ENCODE measurements at places on chromosomes 13 and 19. TPM values are rescaled to one million over a fixed set of nuclear protein-coding genes. Genes with fewer than 3 reads are reported as not detected.

- no peak overlapping the region for H3K4me3 ChIP-seq
- peaks cover 5% of the 10 kb centered on the region for H3K36me3 ChIP-seq
- peaks cover 41% of the 10 kb centered on the region for H3K4me1 ChIP-seq
- H3K27me3 ChIP-seq = no peaks in the 10 kb centered on the region
- no peak for DNase-seq
These were observed 4.6 kb downstream of the IRF2BP1 start for GRCh38 chr19:45881082-45881908.

APOC4 gene
- total RNA-seq = not detected

DNA sequence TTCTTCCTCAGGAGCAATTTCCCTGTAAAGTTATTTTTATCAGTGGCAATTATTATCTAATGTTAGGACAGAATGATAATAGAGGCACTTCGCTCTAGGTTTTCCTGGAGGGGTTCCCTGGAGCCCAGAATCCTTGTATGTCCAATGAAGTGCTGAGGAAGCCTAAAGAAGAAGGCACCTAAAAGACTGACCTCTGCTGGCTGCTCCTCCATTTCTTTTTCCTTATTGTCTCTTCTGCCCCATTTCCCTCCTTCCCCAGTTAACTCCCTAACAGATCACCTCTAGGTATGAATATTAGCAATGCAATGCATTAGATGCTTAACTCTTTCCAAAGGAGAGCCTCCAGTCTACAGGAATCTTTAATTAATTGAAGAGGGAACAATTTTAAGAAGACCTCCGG, 985.4 kb downstream of the DIAPH3 start:
- H3K36me3 ChIP-seq = no peaks in the 10 kb centered on the region
- no peaks in the 10 kb centered on the region for H3K4me1 ChIP-seq
- no peaks in the 10 kb centered on the region for H3K27me3 ChIP-seq
- no peak overlapping the region for H3K27ac ChIP-seq
- DNase-seq = no peak

- no peak for DNase-seq
- H3K27me3 ChIP-seq = no peaks in the 10 kb centered on the region
- H3K4me1 ChIP-seq = peaks cover 3% of the 10 kb centered on the region
- H3K27ac ChIP-seq = no peak overlapping the region
- no peak overlapping the region for H3K4me3 ChIP-seq
- H3K36me3 ChIP-seq = no peaks in the 10 kb centered on the region
These were observed 11.1 kb upstream of the BCL3 start for GRCh38 chr19:44737238-44738071.

ZNF835 gene
- 4.6 TPM for total RNA-seq

SPTBN4 gene
- 4.3 TPM for total RNA-seq

- no peaks in the 10 kb centered on the region for H3K27me3 ChIP-seq
- H3K4me3 ChIP-seq = no peak overlapping the region
- H3K4me1 ChIP-seq = no peaks in the 10 kb centered on the region
- no peak for DNase-seq
- H3K36me3 ChIP-seq = no peaks in the 10 kb centered on the region
- no peak overlapping the region for H3K27ac ChIP-seq
These were observed 133.8 kb downstream of the CRYL1 start for GRCh38 chr13:20391597-20392452.

DNA sequence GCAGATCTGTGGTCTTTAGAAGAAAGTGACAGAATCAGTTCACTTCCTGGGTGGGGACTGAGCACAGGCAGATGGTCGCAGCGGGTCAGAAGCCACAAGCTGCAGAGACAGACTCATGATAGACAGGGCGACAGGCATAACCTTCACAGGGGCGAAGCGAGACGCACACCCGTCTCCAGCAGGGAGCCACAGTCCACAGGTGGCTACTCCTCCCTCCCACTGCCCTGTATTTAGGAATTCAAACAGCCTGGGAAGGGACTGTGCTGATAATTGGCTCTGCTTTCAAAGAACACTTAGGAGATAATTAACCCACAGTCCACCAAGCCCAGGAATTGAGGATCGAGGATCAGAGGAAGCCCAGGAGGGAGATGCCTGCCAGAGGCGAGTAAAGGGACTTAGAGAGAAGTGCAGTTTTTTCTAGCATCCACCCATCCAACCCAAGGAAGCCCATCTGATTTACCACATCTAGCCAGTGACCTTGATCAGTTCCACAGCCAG, 23.2 kb downstream of the RFX2 start:
- no peaks in the 10 kb centered on the region for H3K4me1 ChIP-seq
- H3K27me3 ChIP-seq = no peaks in the 10 kb centered on the region
- DNase-seq = no peak
- no peak overlapping the region for H3K4me3 ChIP-seq
- H3K36me3 ChIP-seq = no peaks in the 10 kb centered on the region

CLEC4M gene
- total RNA-seq = not detected

- H3K27me3 ChIP-seq = no peaks in the 10 kb centered on the region
- peak; percentile 47 for DNase-seq
- H3K4me1 ChIP-seq = peaks cover 68% of the 10 kb centered on the region
These were observed 41.1 kb downstream of the COL4A1 start for GRCh38 chr13:110265682-110266430.

DNA sequence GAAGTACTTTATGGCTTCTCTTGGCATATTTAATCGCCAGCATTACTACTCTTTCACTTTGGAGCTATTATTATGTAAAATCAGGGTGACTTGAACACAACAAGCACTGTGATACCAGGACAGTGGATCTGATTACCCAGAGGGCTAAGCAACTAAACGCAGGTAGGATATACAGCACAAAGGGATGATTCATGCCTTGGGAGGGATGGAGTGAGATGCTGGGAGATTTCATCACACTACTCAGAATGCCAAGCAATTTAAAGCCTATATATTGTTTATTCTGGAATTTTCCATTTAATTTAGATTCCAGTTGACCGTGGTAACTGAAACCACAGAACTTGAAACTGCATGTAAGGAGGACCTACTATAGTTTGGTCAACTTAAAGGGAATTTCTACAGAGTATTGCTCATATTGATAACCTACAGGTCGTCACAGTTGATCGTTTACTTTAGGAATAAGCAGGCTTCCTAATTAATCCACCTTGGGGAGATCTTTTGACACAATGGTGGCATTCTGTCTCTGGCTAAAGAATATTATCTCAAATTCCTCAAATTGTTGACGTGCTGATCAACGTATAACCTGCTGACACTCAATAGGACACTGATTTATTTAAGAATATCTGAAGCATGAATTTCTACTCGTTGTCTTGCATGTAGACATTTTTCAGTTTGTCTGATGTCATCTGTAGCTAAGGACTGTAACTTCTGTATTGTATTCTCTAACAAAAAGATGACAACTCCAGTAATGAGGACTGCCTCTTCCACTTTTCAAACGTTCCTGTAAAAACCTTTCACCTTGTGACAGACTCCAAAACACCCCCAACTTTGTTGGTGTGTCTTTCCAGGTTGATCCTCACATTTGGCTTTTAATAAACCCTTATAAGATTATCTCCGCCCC, 254.2 kb downstream of the GPC5 start:
- H3K4me1 ChIP-seq = no peaks in the 10 kb centered on the region
- H3K4me3 ChIP-seq = no peak overlapping the region
- H3K36me3 ChIP-seq = no peaks in the 10 kb centered on the region
- no peaks in the 10 kb centered on the region for H3K27me3 ChIP-seq
- no peak for DNase-seq

DNA sequence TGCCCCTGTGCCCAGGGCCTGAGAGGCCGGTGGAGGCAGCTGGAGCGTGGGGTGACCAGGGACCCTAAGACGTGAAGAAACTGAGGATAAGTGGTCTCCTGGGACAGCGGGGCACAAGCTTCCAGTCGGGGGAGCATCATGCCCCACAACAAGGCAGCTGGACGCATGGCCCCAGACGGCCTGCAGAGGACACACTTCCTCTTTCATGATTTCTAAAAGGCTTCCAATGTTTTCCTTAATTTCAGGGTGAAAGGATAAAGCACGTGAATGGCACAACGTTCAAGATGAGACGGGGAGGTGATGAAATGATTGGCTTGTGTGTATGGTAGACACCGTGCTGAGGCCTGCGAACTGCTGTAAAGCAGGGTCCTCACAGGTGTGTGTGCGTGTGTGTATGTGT, 20.2 kb upstream of the MYDGF start:
- DNase-seq = no peak
- no peak overlapping the region for H3K27ac ChIP-seq
- peaks cover 48% of the 10 kb centered on the region for H3K36me3 ChIP-seq

GRCh38 chr19:39942366-39942730, 7.9 kb upstream of the FCGBP start:
- H3K4me3 ChIP-seq = no peak overlapping the region
- no peaks in the 10 kb centered on the region for H3K4me1 ChIP-seq
- no peaks in the 10 kb centered on the region for H3K36me3 ChIP-seq

GRCh38 chr13:100464006-100464405, 124.6 kb downstream of the GGACT start:
- no peaks in the 10 kb centered on the region for H3K36me3 ChIP-seq
- H3K4me1 ChIP-seq = no peaks in the 10 kb centered on the region
- no peak overlapping the region for H3K27ac ChIP-seq
- H3K4me3 ChIP-seq = no peak overlapping the region

WDR87 gene
- not detected for total RNA-seq

GPR183 gene
- total RNA-seq = 1.5 TPM

DNA sequence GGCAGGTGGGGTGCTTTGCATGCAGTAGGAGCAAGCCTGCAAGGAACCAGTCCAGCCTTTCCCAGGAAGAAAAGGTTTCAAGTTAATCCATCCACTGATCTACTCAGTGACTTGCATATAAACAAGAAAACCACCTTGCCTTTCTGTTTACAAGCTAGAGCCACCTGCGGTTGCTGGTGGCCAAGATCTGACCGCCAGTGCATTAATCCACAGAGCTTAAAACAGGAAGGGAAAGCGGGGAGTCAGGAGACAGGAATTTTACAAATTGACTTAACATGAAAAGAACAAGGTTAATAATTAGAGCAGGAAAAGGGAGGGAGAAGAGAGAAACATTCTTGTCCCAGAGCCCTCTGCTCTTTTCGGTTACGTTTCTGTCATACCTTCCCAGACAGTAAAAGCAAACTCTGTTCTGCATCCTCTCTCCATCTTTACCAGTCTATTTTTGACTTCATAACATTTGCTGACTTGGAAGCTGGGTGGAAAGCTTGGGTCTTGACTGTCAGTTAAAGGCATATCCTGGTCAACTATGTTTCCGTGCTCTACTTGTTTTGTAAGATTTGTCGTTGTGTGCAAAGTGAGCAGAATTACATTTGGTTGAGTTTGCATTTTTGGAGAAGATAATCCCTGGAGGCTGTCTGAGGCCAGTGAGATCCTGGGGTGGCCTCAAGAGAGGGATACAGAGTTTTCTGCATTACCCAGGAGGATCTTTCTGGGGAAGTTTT, 760.6 kb downstream of the EFNB2 start:
- H3K36me3 ChIP-seq = no peaks in the 10 kb centered on the region
- no peaks in the 10 kb centered on the region for H3K27me3 ChIP-seq
- no peaks in the 10 kb centered on the region for H3K4me1 ChIP-seq
- DNase-seq = no peak
- no peak overlapping the region for H3K4me3 ChIP-seq

GRCh38 chr13:48317511-48318376, 14.2 kb downstream of the RB1 start:
- H3K27me3 ChIP-seq = no peaks in the 10 kb centered on the region
- peak overlapping the region; percentile 30 for H3K4me3 ChIP-seq
- DNase-seq = peak; percentile 53

ZNF585A gene
- total RNA-seq = 11.3 TPM

DNA sequence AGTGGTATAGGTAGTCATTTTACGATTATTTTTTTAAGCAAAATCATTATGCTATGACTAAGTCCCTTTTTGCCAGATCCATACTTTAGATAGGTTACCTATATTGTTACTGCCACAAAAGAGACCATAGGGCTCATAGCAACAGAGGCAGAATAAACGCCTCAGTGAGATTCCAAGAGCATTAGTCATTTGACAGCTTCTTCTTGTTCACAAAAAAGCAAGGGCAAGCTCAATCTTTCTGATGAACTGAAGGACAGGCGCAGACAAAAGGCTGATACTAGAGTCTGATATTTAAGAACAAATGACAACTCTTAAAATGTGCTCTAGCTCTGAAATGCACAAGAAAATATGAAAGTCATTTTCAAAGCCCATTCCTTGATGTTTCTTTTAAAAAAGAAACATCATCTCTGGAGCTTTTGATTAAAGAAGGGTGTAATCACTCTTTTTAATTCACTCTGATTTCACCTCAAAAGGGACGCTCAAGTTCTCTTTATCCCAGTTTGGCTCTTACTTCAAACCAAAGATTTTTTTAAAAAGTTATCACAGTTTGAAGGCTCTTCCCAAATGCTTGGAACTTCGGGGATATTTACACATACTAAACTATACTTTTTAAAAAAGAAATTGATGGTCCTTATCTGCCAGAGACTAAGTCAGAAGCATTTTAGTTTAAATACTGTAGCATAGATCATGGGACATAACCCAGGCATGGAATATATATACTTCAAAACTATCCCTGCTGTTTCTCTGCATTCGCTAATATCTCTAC, 187.2 kb downstream of the EFNB2 start:
- DNase-seq = no peak
- H3K27me3 ChIP-seq = peaks cover 24% of the 10 kb centered on the region
- no peak overlapping the region for H3K27ac ChIP-seq

GRCh38 chr19:3243819-3244700, 19.6 kb downstream of the CELF5 start:
- DNase-seq = no peak
- H3K4me1 ChIP-seq = no peaks in the 10 kb centered on the region
- H3K27me3 ChIP-seq = peaks cover 8% of the 10 kb centered on the region
- H3K27ac ChIP-seq = no peak overlapping the region

OLFM2 gene
- 0.72 TPM for total RNA-seq

- H3K27me3 ChIP-seq = no peaks in the 10 kb centered on the region
- peak; percentile 55 for DNase-seq
- H3K36me3 ChIP-seq = peaks cover 84% of the 10 kb centered on the region
- H3K4me3 ChIP-seq = no peak overlapping the region
These were observed 12.2 kb upstream of the RELB start for GRCh38 chr19:44988896-44989556.

CATSPERD gene
- not detected for total RNA-seq

DNA sequence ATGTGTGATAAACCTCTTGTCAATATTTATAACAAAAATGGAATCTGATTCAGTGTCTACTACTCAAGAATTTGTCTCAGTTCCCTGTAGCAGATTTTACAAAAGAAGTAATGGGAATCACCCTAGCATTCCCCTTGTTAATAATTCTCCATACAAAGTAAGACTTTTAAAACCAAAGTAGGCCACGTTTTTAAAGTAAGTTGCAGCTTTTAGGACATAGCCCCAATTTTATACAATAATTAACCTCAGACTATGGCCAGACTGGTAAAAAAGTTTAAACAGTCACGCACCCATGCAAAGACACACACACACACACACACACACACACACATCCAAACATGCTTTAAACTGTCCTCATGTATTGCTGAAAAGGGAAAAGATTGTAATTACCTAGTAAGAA, 589.9 kb downstream of the PCDH9 start:
- DNase-seq = no peak
- no peak overlapping the region for H3K4me3 ChIP-seq
- H3K27me3 ChIP-seq = no peaks in the 10 kb centered on the region
- no peaks in the 10 kb centered on the region for H3K36me3 ChIP-seq
- H3K4me1 ChIP-seq = no peaks in the 10 kb centered on the region

DNA sequence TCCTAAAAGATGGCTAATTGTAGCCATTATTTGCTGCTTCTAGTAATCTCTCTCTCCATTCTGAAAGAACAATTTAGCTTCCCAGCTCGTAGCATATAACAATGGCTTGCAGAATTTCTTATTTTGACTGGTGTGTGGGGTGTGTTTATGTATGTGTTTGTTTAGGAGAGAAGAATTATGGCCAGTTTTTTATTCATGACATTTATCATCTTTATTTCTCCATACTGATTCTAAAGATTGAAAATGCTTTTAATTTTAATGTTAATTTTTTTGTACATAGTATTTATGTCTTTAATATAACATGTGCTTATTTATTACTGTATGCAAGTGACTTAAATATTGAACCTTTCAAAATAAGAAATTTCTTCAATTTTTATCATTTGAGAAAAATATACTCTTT, 115.8 kb upstream of the TMTC4 start:
- no peaks in the 10 kb centered on the region for H3K36me3 ChIP-seq
- H3K4me3 ChIP-seq = no peak overlapping the region
- DNase-seq = no peak
- H3K4me1 ChIP-seq = no peaks in the 10 kb centered on the region
- no peak overlapping the region for H3K27ac ChIP-seq

Measured in heart left ventricle (tissue), 16 donors.